Upper lobe of left lung (tissue), 6 donors: ENCODE measurements at places on chromosomes 4 and X.

GRCh38 chrX:129566073-129566472, 26.0 kb downstream of the OCRL start:
- no peak overlapping the region for H3K27ac ChIP-seq
- no peak overlapping the region for H3K4me3 ChIP-seq
- H3K4me1 ChIP-seq: no peaks in the 10 kb centered on the region

DNA sequence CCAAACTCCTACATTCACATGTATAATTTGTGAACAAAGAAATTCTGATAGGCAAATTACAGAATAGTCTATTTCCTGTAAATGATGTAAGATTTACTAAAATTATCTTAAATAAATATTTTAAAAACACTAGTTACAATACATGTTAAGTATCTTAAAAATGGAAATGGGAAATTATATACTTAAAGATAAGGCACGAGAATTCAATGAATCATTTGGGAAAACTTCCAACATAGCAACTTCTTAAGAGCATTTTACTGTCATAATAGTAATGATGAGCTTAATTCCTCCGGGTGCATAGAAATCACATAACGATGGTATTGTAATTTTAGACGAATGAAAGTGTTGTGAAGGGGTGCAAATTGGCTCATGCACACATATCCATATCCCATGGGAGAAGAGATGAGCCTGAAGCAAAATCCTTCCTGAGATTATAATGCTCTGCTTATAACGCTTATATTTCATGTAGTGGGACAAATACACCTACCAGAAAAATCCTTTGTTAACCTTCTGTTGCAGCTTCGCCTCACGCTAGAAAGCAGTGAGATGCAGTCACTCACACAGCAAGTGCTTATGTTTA, 873.5 kb downstream of the PDHA2 start:
- no peaks in the 10 kb centered on the region for H3K36me3 ChIP-seq
- no peak overlapping the region for H3K4me3 ChIP-seq
- no peaks in the 10 kb centered on the region for H3K4me1 ChIP-seq
- no peak overlapping the region for H3K27ac ChIP-seq
- H3K27me3 ChIP-seq: no peaks in the 10 kb centered on the region

DNA sequence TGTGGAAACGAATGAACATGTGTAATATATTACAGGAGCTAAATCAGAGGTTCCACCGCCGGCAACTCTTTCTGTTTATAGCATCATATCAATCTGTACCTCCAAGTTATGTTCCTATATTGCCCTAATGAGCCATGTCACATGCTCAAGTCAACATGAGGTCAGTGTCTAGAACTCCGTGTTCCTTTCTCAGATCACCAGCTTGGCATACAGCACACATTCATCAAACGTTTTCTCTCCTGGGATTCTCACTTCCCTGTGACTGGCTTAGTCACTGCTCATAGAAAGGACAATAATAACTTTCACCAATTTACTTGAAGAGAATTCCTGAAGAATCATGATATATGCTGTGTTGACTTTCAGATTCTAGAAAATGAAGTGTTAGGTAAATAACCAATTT, 532.0 kb upstream of the SPANXN1 start:
- DNase-seq: no peak
- no peak overlapping the region for H3K27ac ChIP-seq
- no peaks in the 10 kb centered on the region for H3K27me3 ChIP-seq
- H3K4me1 ChIP-seq: no peaks in the 10 kb centered on the region
- H3K36me3 ChIP-seq: no peaks in the 10 kb centered on the region

- no peak for DNase-seq
- no peak overlapping the region for H3K4me3 ChIP-seq
- H3K27ac ChIP-seq: no peak overlapping the region
- no peaks in the 10 kb centered on the region for H3K36me3 ChIP-seq
Observed at GRCh38 chr4:100362366-100362765, 155.5 kb downstream of the EMCN start.

DNA sequence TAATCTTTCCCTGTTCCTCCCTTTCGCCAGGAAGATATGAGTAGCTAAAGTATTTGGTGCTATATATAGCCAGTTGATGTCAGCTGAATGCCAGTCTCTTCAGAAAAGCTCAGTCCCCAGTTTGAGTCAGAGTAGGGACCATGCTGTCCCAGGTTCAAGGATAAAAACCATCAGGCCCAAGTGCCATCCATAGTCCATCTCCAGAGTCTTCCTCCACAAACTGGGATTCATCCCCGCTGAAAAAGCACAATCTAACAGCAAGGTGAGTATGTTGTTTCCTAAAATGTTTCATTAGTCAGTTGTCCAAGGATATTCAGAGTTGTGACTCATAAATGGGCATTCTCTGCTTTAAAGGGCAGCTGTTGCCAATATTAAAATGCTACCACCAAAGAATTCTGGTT, at the start of gene MYOZ2:
TSS of gene MYOZ2 (plus strand) at position 112 of the 401 bp plus-strand sequence. CDS start 694 bp downstream, outside the sequence.
- no peak within 1 kb of the TSS for H3K4me3 ChIP-seq
- no peak for DNase-seq
- H3K4me1 ChIP-seq: peaks cover 2% of the 10 kb centered on the region
- H3K36me3 ChIP-seq: no peaks in the 10 kb centered on the region

- no peak within 1 kb of the TSS for H3K27ac ChIP-seq
- H3K36me3 ChIP-seq: no peaks in the 10 kb centered on the region
- no peak within 1 kb of the TSS for H3K4me3 ChIP-seq
- no peaks in the 10 kb centered on the region for H3K4me1 ChIP-seq
Observed at GRCh38 chr4:3441501-3442459, at the start of gene HGFAC. Gene HGFAC, plus strand, starts transcription at chr4:3441968. Its CDS starts 34 bp downstream, at chr4:3442002.

DNA sequence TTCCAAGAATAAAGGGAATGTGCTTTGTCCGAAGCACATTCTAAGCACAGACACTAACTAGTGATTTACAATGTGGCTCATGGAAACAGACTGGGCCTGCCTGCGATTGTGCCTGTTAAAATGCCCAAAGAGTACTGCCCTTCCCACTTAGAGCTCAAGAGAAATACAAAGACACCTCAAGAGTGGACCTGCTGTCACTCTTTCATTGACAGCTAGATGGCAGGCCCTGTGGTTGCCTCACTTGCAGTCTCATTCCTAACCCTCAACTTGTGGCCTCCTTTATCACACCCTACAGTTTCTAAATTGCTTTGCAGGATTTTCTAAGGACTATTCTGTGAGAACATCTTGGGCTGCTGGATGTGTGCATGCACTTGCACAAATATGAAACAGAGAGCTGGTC, 331.0 kb upstream of the EMCN start:
- H3K4me3 ChIP-seq: no peak overlapping the region
- no peaks in the 10 kb centered on the region for H3K27me3 ChIP-seq
- DNase-seq: no peak
- H3K27ac ChIP-seq: no peak overlapping the region

GRCh38 chr4:186749611-186750281, 26.1 kb upstream of the FAT1 start:
- DNase-seq: no peak
- no peak overlapping the region for H3K4me3 ChIP-seq
- no peaks in the 10 kb centered on the region for H3K36me3 ChIP-seq

DNA sequence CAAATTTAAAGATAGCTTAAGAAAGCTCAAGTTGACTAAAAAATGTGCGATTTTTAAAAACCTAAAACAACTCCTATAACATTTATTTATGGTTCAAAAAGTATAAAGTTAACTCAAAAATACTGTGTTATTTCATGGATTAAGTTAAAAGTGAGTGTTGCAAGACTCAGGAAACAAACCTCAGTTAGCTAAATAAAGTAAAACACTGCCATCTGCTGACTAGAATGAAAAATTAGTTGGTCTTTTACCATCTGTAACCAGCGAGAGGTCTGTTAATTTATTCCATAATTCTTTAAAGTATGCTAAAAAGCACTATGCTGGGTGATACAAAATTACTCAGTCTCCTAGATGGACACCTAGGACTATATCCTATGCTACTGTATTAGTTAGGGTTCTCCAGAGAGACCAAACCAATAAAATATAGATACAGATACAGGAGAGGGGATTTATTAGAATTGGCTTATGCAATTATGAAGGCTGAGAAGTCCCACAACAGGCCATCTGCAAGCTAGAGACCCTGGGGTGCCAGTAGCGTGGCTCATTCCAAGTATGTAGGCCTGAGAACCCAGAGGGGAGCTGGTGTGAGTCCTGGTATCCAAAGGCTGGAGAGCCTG, 4.9 kb upstream of the WDFY3 start:
- H3K4me1 ChIP-seq: no peaks in the 10 kb centered on the region
- no peaks in the 10 kb centered on the region for H3K36me3 ChIP-seq
- H3K27me3 ChIP-seq: no peaks in the 10 kb centered on the region
- no peak for DNase-seq
- H3K27ac ChIP-seq: no peak overlapping the region

DNA sequence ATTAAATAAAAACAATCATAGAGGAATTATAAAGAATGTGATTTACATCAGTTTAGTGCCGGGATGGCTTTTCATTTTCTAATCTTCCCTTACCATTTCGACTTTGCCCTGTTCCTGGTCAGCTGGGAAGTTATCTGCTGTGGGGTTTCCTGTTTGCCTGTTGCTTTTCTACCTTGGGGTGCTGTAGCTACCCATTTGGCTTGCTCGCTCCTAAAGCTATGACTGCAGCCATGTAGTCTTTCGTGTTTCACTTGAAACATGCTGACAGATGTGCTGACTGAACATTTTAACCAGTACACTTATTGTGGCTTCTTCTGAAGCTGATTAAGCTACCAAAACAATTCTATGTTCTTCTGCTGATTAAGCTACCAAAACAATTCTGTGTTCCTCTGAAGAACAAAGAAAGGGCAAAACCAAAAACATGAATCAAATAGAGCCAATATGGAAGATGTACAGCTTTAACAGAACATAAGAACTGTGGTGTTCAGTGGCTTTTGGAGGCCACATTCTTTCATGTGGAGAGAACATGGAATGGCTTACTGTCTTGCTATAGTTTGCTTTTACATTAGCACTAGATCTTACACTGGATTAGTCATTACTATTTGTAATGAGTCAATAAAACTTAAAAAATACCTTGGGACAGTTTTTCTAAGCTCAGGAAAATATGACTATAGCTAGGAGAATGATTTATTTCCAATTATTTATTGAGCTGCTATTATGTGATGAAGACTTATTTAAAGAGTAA, 440.4 kb downstream of the SPRY1 start:
- no peak for DNase-seq
- no peak overlapping the region for H3K27ac ChIP-seq
- H3K4me1 ChIP-seq: no peaks in the 10 kb centered on the region
- H3K4me3 ChIP-seq: no peak overlapping the region
- H3K36me3 ChIP-seq: no peaks in the 10 kb centered on the region

- H3K4me1 ChIP-seq: no peaks in the 10 kb centered on the region
- H3K36me3 ChIP-seq: no peaks in the 10 kb centered on the region
- no peak for DNase-seq
- H3K27me3 ChIP-seq: no peaks in the 10 kb centered on the region
Observed at GRCh38 chr4:77093401-77093800, 17.6 kb upstream of the CCNI start.
